Cardiac atrium fibroblast (primary cell): ENCODE measurements at places on chromosomes 7 and 10. TPM values are rescaled to one million over a fixed set of nuclear protein-coding genes. Genes with fewer than 3 reads are reported as not detected.

Gene PRPS1L1
- not detected in 2 replicates for total RNA-seq

Gene MCU
- 20.7 and 24.4 TPM in 2 replicates for total RNA-seq

Gene SLC16A12
- 3.6 and 5.8 TPM in 2 replicates for total RNA-seq

Gene OGDHL
- 0.49 TPM in 1 of 2 replicates, not detected in the other for total RNA-seq

Gene TCF7L2
- total RNA-seq, result 7.4 and 18.3 TPM in 2 replicates

Gene GRK5
- total RNA-seq, result 25.9 and 31.2 TPM in 2 replicates

Gene UBN2
- 2.3 and 3.6 TPM in 2 replicates for total RNA-seq

Gene COL28A1
- not detected in 2 replicates for total RNA-seq

Gene ASAH2B
- 1.3 TPM in 2 replicates for total RNA-seq

Gene GBX1
- not detected in 2 replicates for total RNA-seq

Gene ZNF488
- 0.18 TPM in 1 of 2 replicates, not detected in the other for total RNA-seq

Gene MYOF
- 117 and 125 TPM in 2 replicates for total RNA-seq

Gene TMEM236
- total RNA-seq, result under 0.01 TPM in 1 of 2 replicates, not detected in the other

Gene FAM24B
- 0.81 TPM in 1 of 2 replicates, not detected in the other for total RNA-seq

Gene ZNF273
- total RNA-seq, result 1.6 and 1.9 TPM in 2 replicates

Gene VSTM4
- 3.1 and 3.6 TPM in 2 replicates for total RNA-seq

Gene SLC12A9
- 13.4 and 16.2 TPM in 2 replicates for total RNA-seq

Gene ASB15
- not detected in 2 replicates for total RNA-seq

Gene ANKRD61
- not detected in 2 replicates for total RNA-seq

Gene CYP26C1
- 0.32 and 4.7 TPM in 2 replicates for total RNA-seq

Gene NUTM2E
- not detected in 2 replicates for total RNA-seq
